ENCODE measurements at places on chromosomes 12 and 14. TPM values are rescaled to one million over a fixed set of nuclear protein-coding genes. Genes with fewer than 3 reads are reported as not detected.

DNA sequence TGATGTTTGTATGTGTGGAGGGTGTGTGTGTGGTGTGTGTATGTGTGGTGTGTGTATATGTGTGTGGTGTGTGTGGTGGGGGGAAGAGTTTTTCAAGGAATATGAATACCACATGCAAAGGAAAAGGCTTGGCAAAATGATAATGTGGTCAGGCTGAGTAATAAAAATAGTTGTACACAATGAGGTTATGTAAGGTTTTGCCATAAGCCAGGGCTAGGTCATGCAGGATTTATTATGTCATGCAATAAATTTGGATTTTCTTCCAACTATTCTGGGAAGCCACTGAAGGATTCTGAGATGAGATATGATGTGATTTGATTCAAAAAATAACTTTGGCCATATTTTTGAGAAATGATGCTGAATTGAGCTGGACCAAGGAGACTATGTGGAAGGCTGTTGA is 1191.6 kb upstream of the SEL1L start:
- no peak for DNase-seq
- no peak overlapping the region for H3K4me3 ChIP-seq
- H3K36me3 ChIP-seq = no peaks in the 10 kb centered on the region
- no peaks in the 10 kb centered on the region for H3K27me3 ChIP-seq
- no peak overlapping the region for H3K27ac ChIP-seq
- H3K4me1 ChIP-seq = no peaks in the 10 kb centered on the region

DNA sequence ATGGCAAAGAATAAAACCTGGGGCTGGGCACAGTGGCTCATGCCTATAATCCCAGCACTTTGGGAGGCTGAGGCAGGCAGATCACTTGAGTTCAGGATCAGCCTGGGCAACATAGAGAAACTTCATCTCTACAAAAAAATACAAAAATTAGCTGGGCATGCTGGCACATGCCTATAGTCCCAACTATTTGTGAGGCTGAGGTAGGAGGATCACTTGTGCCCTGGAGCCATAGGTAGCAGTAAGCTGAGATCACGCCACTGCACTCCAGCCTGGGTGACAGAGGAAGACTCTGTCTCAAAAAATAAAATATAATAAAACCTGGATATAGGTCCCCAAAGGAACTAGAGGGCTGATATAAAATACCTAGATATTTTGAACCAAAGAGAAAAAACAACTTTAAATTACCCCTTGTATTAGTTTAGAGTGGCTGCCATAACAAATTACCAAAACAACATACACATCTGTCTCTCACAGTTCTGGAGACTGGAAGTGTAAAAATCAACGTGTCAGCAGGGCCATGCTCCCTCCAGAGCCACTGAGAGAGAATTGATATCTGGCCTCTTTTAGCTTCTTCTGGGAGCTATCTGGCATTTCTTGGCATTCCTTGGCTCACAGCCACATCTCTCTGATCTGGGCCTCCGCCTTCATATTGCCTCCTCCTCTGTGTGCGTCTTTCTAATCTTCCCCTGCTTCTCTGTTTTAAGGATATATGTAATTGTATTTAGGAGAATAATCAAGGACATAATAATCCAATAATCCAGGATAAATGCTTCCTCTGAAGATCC is 47.9 kb upstream of the ATF7IP start:
- DNase-seq = no peak
- no peaks in the 10 kb centered on the region for H3K4me1 ChIP-seq
- no peak overlapping the region for H3K4me3 ChIP-seq
- no peaks in the 10 kb centered on the region for H3K36me3 ChIP-seq

GRCh38 chr12:11693601-11694000 is 44.1 kb downstream of the ETV6 start:
- no peaks in the 10 kb centered on the region for H3K36me3 ChIP-seq
- no peak overlapping the region for H3K4me3 ChIP-seq
- H3K4me1 ChIP-seq = peaks cover 38% of the 10 kb centered on the region
- no peak for DNase-seq

DNA sequence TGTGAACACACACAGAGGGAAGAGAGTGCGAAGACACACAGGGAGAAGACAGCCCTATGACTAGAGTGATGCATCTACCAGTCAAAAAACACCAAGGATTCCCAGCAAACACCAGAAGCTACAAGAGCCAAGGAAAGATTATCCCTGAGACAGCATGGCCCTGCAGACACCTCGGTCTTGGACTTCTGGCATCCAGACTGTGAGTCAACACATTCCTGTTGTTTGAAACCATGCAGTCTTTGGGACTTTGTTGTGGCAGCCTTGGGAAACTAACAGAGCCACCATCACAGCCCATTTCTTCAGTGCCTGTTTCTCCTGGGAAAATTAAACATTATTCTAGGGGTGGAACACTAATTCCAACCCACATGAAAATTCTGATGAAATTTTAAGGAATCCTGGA is 220.6 kb downstream of the GXYLT1 start:
- no peaks in the 10 kb centered on the region for H3K36me3 ChIP-seq
- no peak overlapping the region for H3K4me3 ChIP-seq
- no peaks in the 10 kb centered on the region for H3K4me1 ChIP-seq

DNA sequence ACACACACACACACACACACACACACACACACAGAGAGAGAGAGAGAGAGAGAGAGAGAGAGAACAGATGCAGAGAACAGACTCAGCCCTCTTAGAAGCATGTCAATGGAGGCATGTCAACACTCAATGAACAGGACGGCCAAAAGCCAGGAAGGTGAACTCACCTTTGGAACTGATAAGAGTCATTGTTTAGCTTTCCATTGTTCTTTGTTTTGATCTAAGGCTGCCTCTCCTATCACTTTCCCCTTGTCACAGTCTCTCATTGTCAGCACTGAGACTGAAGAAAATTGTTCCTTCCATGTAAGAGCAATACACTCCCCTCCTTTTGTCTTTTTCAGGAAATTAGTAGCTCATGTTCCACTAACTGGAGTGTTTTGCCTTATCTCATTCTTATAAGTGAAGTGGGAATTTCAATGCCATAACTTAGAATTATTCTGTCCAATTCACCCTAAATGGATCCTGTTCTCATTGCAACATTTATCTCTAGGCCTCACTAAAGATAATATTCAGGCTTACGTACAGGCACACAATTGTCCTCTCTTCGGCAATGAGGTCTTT is 218.0 kb downstream of the DUSP6 start:
- H3K27me3 ChIP-seq = no peaks in the 10 kb centered on the region
- no peak for DNase-seq
- H3K4me3 ChIP-seq = no peak overlapping the region
- no peaks in the 10 kb centered on the region for H3K4me1 ChIP-seq
- H3K27ac ChIP-seq = no peak overlapping the region
- H3K36me3 ChIP-seq = no peaks in the 10 kb centered on the region

DNA sequence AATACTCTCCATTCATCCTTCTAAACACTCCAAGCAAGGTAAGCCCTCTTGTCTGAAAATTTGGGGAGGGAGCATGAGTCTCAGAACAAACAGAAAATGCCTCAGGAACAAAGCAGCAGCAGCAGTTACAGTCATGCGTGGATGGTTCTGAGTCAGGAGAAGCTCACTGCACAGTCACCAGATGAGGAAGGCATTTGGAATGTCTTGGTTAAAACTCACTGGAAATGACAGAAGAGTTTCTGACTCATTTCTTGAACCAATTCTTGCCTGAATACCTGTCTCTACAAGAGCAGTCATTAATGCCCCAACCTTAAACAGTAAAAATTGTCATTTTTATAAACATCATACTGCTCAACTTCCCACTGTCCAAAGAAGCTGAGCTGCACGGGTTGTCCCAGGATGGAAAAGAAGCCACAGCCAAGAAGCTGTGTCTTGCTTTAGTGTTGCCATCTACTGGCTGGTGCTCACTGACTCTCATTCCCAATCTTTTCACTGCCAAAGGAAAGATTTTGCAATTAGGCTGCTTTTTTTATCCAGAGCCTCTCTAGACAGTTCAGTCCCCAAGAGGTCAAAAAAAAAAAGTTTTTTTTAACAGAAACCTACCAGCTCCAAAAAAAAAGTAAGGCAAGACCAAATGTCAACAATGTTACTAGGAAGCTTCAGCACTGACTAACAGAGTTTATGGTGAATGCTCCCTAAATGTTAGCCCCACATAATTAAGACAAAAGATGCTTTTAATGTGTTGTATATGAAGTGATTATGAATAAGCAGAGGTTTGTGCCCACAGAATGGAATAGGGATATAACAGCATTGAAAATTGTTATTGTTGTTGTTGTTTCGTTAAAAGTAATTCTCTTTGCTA is 40.4 kb downstream of the KICS2 start:
- no peaks in the 10 kb centered on the region for H3K4me1 ChIP-seq
- H3K27me3 ChIP-seq = no peaks in the 10 kb centered on the region
- peak; percentile 51 for DNase-seq
- no peaks in the 10 kb centered on the region for H3K36me3 ChIP-seq

GRCh38 chr12:7602277-7602676 is 63.4 kb downstream of the APOBEC1 start:
- no peaks in the 10 kb centered on the region for H3K36me3 ChIP-seq
- DNase-seq = no peak
- H3K4me3 ChIP-seq = no peak overlapping the region
- H3K4me1 ChIP-seq = no peaks in the 10 kb centered on the region

DNA sequence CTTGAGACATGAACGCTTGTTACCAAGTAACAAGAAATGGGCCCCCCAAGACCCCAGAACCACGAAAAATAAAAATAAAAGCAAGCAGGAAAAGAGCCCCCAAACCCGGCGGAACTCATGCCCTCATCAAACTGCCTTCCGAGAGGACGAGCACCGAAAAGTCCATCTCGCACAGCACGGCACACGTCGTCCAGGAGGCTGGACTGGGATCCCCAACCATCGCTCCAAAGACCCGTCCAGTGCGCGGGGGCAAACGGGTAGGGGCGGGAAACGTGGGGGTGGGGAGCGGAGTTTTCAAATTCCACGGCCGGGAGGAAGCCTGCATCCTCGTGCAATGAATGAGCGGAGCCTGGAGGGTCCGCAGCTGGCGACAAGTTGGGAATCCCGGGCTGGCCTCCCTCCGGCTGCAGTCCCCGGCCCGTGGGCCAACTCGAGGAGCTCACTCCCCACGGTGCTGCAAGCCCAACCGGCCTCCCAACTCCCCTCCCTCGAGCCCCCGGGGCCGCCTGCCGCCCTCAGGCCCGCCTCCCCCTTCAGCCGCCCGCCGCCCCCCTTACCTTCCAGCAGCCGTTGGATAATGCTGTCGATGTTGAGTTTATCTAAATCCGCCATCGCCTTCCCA is 484 bp downstream of the PPP1CC start:
- peak overlapping the region; percentile 84 for H3K4me3 ChIP-seq
- peak; percentile 39 for DNase-seq
- peaks cover 53% of the 10 kb centered on the region for H3K4me1 ChIP-seq
- H3K27ac ChIP-seq = peak overlapping the region; percentile 97

GRCh38 chr12:52634266-52635056 is 16.1 kb upstream of the KRT73 start:
- H3K4me3 ChIP-seq = no peak overlapping the region
- DNase-seq = no peak
- no peaks in the 10 kb centered on the region for H3K4me1 ChIP-seq
- no peak overlapping the region for H3K27ac ChIP-seq

DNA sequence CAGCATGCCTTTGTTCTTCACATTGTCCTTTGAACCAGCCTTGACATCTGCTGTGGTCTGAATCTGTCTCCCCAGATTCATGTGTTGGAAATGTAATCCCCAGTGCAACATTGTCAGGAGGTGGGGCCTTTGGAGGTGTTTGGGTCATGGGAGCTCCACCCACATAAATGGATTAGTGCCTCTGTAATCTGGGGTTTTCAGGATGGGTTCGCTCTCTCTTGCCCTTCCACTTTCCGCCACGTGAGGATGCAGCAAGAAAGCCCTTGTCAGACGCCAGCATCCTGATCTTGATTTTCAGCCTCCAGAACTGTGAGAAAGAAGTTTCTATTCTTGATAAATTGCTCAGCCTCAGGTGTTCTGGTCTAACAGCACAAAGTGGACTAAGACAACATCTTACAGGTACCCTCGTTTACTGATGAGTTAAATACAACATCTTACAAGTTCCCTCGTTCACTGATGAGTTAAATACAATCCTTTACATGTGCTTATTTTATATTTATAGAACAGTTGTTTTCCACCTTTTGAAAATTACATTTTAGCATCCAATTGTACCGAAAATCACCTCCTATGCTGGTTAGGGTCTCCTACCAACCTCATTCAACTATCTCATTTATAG is 54.4 kb upstream of the RIMBP2 start:
- H3K4me3 ChIP-seq = no peak overlapping the region
- peaks cover 2% of the 10 kb centered on the region for H3K27me3 ChIP-seq
- DNase-seq = no peak

GRCh38 chr12:26712892-26713291 is 120.1 kb downstream of the ITPR2 start:
- peaks cover 2% of the 10 kb centered on the region for H3K36me3 ChIP-seq
- no peaks in the 10 kb centered on the region for H3K4me1 ChIP-seq
- H3K27ac ChIP-seq = no peak overlapping the region
- H3K4me3 ChIP-seq = no peak overlapping the region

DNA sequence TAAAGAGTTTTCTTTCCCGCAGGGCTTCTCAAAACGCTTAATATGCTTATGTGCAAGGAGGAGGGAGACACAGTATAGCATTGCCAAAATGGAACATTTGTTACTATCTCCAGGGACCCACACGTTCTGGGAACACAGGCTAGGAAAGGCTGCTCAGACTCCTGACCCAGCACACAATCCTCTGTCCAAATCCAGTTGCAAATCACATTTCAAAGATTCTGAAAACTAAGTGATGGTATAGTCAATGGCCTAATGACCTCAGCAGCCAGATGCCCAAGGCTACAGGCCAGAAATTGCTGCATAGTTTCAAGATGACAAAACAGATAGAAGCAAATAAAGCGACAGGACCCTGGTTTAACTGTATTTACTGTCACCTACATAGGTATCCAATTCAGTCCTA is 97.0 kb upstream of the GRIP1 start:
- no peak for DNase-seq
- no peaks in the 10 kb centered on the region for H3K27me3 ChIP-seq
- no peak overlapping the region for H3K4me3 ChIP-seq
- H3K27ac ChIP-seq = no peak overlapping the region

- peaks cover 38% of the 10 kb centered on the region for H3K27me3 ChIP-seq
- no peak overlapping the region for H3K4me3 ChIP-seq
- peak; percentile 22 for DNase-seq
- H3K27ac ChIP-seq = no peak overlapping the region
- no peaks in the 10 kb centered on the region for H3K36me3 ChIP-seq
Measured at GRCh38 chr12:52687497-52688385, 7.5 kb upstream of the KRT1 start.

GRCh38 chr14:53168786-53169185 is 15.7 kb upstream of the DDHD1 start:
- no peak overlapping the region for H3K4me3 ChIP-seq
- H3K36me3 ChIP-seq = no peaks in the 10 kb centered on the region
- no peak overlapping the region for H3K27ac ChIP-seq
- no peaks in the 10 kb centered on the region for H3K27me3 ChIP-seq
- no peak for DNase-seq
- no peaks in the 10 kb centered on the region for H3K4me1 ChIP-seq

GRCh38 chr12:75908961-75909605 is 122.5 kb downstream of the PHLDA1 start:
- no peaks in the 10 kb centered on the region for H3K27me3 ChIP-seq
- DNase-seq = peak; percentile 37
- peak overlapping the region; percentile 32 for H3K27ac ChIP-seq
- H3K36me3 ChIP-seq = no peaks in the 10 kb centered on the region

- H3K4me3 ChIP-seq = no peak overlapping the region
- no peak overlapping the region for H3K27ac ChIP-seq
- peak; percentile 16 for DNase-seq
- no peaks in the 10 kb centered on the region for H3K27me3 ChIP-seq
- H3K36me3 ChIP-seq = no peaks in the 10 kb centered on the region
Measured at GRCh38 chr12:29889737-29890136, 106.0 kb upstream of the TMTC1 start.

Gene SERPINA12
- not detected for total RNA-seq

Gene TRHDE
- total RNA-seq = 14.9 TPM

Gene LMNTD1
- not detected for total RNA-seq

Gene PTHLH
- not detected for total RNA-seq

Gene DTX1
- total RNA-seq = 3.0 TPM

Gene KCNH3
- 0.80 TPM for total RNA-seq

Gene GPR65
- total RNA-seq = not detected

Gene ADAMTS20
- total RNA-seq = not detected

Gene CLEC4A
- total RNA-seq = not detected

Gene STX2
- 8.1 TPM for total RNA-seq

Measured in transverse colon (tissue), 4 donors.